A549 treated with DMSO at 1 μM for 4 hours (cell line): ENCODE measurements at places on chromosomes 11 and 22. TPM values are rescaled to one million over a fixed set of nuclear protein-coding genes. Genes with fewer than 3 reads are reported as not detected.

The DCUN1D5 gene
- total RNA-seq = 63.2 to 72.1 TPM (median 67.9 TPM) in 5 replicates

The HEPHL1 gene
- not detected in 5 replicates for total RNA-seq

The CRYBB2 gene
- total RNA-seq = not detected in 5 replicates

The TBX10 gene
- not detected in 5 replicates for total RNA-seq

The SYT7 gene
- total RNA-seq = 0.92 to 1.2 TPM (median 1.1 TPM) in 5 replicates

The EIF3D gene
- total RNA-seq = 160 to 201 TPM (median 166 TPM) in 5 replicates

The OR6A2 gene
- not detected in 5 replicates for total RNA-seq

The PHF21A gene
- total RNA-seq = 10.5 to 15.2 TPM (median 13.3 TPM) in 5 replicates

The UPK2 gene
- total RNA-seq = 0.53 to 0.94 TPM (median 0.81 TPM) in 5 replicates

The CEP57 gene
- 12.8 to 18.0 TPM (median 16.0 TPM) in 5 replicates for total RNA-seq

The MFRP gene
- total RNA-seq = not detected in 5 replicates

The LUZP2 gene
- not detected in 5 replicates for total RNA-seq

The BTG4 gene
- 0.09 to 0.26 TPM in 2 of 5 replicates, not detected in the others for total RNA-seq

The ZBTB3 gene
- total RNA-seq = 2.1 to 2.5 TPM (median 2.1 TPM) in 5 replicates

The BACE1 gene
- 8.0 to 10.6 TPM (median 8.9 TPM) in 5 replicates for total RNA-seq

The ART5 gene
- total RNA-seq = 0.23 to 0.57 TPM (median 0.34 TPM) in 4 of 5 replicates, not detected in the other

The FREY1 gene
- 0.35 to 0.70 TPM (median 0.45 TPM) in 5 replicates for total RNA-seq

The MPST gene
- 41.8 to 71.1 TPM (median 60.9 TPM) in 5 replicates for total RNA-seq

The VWCE gene
- total RNA-seq = 0.38 to 0.77 TPM (median 0.57 TPM) in 5 replicates

The TTLL1 gene
- total RNA-seq = 1.7 to 2.2 TPM (median 1.9 TPM) in 5 replicates

The NECTIN1 gene
- total RNA-seq = 9.9 to 12.1 TPM (median 9.9 TPM) in 5 replicates

The FIBIN gene
- not detected in 5 replicates for total RNA-seq

The C11orf42 gene
- total RNA-seq = not detected in 5 replicates

The SMC1B gene
- 0.01 to 0.04 TPM in 2 of 5 replicates, not detected in the others for total RNA-seq

The OR4C46 gene
- total RNA-seq = not detected in 5 replicates

The TNNT3 gene
- 0.11 to 0.17 TPM in 2 of 5 replicates, not detected in the others for total RNA-seq
